Epithelial cell of prostate (primary cell): ENCODE measurements at places on chromosomes 16 and 17.

- no peak for DNase-seq
Observed at GRCh38 chr17:57294101-57294500, 37.8 kb downstream of the MSI2 start.

- no peak for DNase-seq
Observed at GRCh38 chr17:63697341-63698286, 2.3 kb downstream of the LIMD2 start.

DNA sequence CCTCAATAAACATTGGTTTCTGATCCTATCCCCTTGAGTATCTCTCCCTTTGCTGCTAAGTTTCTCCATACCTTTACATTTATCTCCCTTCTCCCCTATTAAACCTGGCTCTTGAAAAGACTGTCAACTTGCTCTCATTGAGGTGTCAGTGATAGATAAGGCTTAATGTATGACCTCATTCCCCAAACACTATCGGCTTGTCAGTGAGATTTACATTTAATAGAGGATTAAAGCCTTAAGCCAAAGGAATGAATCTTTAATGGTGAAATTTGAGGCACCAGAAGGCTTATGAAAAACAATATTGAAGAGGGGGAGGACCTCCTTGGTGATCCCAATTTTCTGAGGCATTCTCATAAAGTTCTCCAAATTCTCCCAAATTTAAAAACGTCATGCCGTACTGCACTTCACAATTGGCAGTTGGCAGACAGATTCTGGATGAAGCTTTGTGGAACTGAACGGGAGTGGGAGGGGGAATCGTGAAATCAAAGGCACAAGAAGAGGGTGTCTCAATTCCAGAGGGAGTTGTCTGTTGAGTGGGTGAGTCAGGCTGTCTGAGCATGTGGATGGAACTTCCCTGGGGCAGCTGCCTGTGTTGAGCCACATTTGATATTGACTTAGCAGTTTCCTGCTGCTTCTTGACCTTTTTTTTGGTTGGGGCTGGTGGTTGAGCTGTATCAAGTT is 478.8 kb downstream of the NPIPA7 start:
- DNase-seq = peak; percentile 16

GRCh38 chr17:830381-830780 is 48.2 kb downstream of the MRM3 start:
- DNase-seq = no peak

DNA sequence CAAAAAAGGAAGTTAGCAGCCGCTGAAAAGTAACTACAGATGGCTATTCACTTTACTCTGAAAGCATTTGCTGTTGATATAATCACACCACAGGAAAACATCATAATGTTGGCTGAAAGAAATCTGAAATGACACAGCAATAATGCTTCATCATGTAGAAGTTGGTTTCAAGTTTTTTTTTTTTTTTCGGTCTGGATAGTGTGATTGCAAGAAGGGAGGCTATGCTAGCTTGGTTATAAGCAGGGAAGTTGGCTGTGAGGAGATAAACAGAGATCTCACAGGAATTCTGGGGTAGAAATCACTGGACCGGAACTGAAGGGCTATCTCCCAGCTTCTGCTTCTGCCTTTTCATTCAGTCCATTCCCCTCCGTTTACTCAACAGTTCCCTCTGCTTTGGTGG is 57.9 kb downstream of the MYO1D start:
- no peak for DNase-seq

DNA sequence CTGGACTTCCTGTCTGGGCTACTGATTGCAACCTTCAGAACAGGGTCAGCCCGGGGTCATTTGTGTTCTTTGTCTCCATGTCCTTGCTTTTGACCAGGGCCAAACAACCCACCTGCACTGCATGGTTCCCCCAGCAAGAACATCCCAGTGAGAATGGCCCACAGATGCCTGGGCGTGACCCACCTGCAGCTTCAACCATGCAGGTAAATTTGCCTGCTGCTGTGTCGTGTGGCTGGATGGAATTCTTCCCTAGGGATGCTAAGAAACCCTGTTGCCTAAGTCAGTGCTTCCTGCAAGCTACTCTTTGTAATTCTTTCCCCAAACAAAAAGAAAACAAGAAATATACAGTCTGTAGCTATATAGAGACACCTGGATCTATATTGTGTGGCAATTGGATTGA is 12.5 kb downstream of the CDH13 start:
- no peak for DNase-seq

DNA sequence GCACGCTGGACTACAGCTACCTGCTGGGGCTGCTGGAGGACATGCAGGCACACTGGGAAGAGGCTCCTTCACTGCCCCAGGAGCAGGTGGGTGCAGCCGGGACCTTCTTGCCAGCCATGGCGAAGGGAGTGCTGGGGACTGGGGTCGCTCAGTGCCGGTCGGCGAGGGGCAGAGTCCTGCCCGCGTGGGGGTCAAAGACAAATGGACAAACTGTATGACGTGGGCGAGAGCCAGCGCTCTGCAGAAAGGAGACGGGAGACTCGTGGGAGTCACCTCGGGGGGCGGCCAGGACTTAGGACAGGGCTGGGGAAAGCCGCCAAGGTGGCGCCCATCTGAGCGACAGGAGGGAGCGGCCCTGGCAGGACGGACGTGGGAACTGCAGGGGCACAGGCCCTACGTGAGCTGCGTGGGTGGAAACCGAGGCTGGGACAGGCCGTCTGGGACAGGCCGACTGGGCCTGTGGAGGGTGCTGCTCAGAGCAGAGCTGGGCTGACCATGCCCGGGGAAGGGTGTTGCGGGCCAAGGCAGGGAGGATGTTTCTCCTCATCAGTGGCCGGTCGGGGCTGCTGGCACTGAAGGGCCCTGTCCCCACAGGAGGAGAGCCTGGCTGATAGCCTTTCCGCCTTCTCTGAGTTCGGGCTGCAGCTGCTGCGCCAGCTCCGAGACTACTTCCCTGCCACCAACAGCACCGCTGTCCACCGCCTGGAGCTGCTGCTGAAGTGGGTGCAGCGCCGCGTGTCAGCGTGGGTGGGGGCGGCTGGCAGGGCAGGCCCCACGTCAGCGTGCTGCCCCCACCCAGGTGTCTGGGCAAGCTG is 8.0 kb downstream of the TSR3 start:
- no peak for DNase-seq

- DNase-seq = no peak
Observed at GRCh38 chr16:66231452-66232160, 134.9 kb upstream of the CDH5 start.

DNA sequence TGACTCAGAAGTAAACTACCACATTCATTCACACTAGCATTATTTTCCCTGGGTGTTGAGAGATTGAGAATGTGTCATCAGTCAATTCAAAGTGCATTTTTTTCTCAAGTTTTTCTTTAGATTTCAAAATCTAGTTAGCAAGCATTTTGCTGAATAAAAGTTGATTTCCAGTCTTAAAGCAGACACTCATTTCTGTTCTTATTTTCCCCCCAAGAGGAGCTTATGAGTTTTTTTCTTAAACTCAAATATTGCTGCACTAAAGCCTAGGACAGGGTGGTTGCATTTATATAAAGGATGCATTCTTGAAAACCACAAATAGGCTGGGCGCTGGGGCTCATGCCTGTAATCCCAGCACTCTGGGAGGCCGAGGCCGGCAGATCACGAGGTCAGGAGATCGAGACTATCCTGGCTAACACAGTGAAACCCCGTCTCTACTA is 15.3 kb downstream of the CDH3 start:
- DNase-seq = no peak

- no peak for DNase-seq
Observed at GRCh38 chr16:764184-764750, 3.7 kb downstream of the MSLN start.

DNA sequence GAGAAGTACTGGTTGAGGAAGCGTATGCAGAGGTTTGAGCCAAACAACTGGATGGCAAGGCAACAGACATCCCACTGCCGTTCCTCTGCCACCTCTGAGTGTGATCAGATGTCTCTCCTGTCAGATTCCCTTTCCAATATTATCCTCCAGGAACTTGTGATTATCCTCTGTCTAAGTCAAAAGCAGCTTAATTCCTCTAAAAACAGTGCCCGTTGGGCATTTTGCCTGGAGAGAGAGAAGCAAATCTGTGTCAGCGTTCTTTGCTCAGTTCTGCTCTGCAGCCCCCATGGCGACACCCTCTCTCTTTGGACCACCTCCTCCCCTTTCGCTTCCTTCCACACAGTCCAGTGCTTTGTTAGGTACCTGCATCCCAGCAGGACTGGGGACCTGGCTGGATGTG is 56.1 kb upstream of the TBX2 start:
- DNase-seq = no peak

DNA sequence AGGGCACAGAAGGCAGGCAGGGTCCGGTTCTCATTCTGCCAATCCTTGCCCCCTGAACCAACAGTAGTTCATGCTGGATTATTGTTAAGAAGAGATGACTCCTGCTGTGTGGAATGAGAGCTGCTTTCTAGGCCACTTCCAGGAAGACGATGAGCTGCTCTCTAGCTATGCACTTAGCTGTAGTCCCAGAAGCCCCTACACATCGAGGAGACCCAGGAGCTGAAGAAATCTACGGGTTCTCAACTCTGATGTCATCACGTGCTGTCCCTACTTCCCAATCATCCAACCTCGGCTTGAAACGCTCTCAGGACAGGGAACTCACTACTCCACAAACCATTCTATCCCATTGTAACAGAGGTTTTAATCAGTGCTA is 29.0 kb upstream of the EMP2 start:
- DNase-seq = no peak

GRCh38 chr16:48161906-48162305 is 6.1 kb upstream of the ABCC12 start:
- no peak for DNase-seq

DNA sequence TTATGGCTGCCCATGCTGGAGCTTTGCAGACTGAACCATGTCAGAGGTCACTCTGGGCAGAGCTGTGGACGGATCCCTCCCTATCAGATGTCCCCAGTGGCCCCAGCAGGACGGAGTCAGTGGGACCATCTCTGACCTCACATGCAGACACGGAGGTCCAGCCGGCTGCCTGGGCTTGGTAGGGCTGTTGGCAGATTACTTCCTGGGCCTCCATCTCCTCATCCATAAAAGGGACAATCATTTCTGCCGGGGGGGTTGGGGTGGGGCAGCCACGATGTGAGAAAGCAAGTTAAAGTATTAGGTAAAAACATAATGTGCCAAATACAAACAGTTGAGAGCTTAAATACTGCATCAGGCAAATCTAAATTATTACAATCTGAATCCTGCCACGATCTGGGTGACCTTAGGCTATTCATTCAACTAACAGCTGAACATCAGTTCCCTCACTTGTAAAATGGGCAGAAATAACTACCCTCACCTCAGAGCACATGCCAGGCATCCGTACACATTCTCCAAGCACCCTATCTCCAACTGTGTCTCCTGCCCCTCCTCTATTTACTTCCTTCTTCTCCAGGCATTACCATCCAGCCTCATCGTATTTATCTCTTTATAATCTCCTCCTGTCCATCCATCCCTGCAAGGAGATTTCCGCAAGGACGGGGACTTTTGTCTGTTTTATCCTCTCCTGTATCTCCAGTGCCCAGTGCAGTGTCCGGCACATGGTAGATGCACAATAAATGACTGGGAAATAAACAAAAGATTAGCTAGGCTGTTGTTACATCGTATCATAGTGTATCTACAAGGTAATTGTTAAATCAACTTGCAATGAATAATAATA is 192.3 kb upstream of the FOXF1 start:
- no peak for DNase-seq

GRCh38 chr16:84618581-84619460 is 943 bp upstream of the COTL1 start:
- DNase-seq = peak; percentile 78

DNA sequence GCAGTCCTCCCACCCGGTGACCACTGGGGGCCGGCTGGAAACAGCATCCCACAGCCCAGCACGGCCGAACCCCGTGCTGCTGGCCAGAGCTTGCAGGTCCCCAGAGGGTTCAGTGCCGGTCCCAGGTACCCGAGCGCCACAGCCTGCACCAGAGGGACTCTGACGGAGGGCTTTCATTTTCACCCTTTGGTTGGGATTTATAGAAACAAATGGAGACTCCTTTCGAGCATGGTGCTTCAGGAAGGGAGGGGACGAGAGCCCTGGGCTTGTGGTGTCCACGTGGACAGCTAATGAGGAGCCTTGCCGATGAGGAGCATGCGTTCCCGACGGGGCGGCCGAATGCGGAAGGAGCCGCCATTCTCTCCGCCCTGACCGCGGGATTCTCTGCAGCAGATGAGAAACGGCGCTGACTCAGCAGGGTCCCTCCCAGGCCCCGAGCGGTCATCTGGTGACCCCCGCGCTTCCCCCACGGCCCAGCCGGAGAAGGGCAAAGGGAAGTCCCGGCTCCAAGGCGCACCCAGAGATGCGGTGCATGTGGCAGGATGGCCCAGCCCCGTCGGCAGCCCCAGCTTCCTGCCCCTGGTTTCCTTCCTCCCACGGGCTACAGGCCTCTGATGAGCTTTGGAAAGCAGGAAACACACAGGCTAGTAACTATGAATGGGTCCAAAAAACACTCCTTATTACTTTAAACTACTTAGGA is 9.8 kb downstream of the SLC38A10 start:
- DNase-seq = no peak

GRCh38 chr16:70782237-70782636 is 18.7 kb downstream of the VAC14 start:
- no peak for DNase-seq

GRCh38 chr17:306116-306515 is 46.5 kb downstream of the RPH3AL start:
- DNase-seq = no peak

DNA sequence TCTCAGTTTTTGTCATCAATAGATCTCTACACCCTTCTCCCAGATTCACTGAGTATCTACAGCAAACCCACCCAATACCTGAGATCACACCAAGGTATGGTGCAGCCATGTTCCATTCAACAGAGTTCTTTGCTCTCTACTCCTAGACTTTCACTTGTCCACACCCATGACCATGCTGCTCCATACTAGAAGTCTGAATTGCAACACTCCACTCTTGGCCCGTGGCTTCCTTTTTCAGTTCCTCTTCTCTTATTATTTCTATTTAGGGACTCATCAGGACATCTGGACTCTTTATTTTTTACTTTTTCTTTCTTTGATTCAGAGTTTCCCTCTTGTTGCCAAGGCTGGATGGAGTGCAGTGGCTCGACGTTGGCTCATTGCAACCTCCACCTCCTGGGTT is 37.1 kb downstream of the YWHAE start:
- no peak for DNase-seq

- DNase-seq = no peak
Observed at GRCh38 chr16:82134846-82135245, 35.2 kb downstream of the MPHOSPH6 start.

DNA sequence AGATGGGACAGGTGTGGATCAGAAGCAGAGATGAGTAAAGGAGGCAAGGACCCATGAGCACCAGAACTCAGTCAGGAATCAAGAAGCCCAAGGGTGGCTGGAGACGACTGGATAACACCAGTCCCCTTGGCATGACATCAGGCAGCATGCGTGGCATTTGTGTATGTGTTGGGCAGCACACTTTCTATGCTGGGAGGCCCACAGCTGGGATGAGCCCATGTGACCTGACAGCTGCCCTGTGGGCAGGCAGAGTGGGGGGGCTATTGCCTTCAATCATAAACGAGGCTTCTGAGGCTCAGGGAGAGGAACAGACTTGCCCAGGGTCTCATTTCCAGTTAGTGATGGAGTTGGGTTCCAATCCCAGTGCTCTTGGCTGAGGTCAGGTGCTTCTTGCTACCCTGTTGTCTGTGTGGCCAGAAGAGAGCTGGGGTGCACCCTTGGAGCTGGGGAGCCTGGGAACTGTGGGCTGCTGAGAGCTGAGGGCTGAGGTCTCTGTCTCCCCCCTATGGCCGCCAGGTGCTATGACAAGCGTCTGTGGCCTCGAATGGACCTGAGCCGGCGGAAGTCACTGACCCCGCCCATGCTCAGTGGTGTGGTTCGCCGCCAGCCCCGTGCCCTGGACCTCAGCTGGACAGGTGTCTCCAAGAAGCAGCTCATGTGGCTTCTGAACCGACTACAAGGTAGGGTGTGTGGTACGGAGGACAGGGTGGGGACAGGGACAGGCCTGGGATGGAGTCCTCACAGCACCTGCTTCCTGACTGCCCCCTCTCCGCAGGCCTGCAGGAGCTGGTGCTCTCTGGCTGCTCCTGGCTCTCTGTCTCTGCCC is 7.1 kb upstream of the ORAI3 start:
- DNase-seq = no peak
